ENCODE measurements at places on chromosomes 2 and 18. TPM values are rescaled to one million over a fixed set of nuclear protein-coding genes. Genes with fewer than 3 reads are reported as not detected.

- no peaks in the 10 kb centered on the region for H3K36me3 ChIP-seq
- no peak overlapping the region for H3K27ac ChIP-seq
- DNase-seq: no peak
- H3K27me3 ChIP-seq: no peaks in the 10 kb centered on the region
Measured at GRCh38 chr2:217749008-217749407, 253.8 kb downstream of the TNS1 start.

DNA sequence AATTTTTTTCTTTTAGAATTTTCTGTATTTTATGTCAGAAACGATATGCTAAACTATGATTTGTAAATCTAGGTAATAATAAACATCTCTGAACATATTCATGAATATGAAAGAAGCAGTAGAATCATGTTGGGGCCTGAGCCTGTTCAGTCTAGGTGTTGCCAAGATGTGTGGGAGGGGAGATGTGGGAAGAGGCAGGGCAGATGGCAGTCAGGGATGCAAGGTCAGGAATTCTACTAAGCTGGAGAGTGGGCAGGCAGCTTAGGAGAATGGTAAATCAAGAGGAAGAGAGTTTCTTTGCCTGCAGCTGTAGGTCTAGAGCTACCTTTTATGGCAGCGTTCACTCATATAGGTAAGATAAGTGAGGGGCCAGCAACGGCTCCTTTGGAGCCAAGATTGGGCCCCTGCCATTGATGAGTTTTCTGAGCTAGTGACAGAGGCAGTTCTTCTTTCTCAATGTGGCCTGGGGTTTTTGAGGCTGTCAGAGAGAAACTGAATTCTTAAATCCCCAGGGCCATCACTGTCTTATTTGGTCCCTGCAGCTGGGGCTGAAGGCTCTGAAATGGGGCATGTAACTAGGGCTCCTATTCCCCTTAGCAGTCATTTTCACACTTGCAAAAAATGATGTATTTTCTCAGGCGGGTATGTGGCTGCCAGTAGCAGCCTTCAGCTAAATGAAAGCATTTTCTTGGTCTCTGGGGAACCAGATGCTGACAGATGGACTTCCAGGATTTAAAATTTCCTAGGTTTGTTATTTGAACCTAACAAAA is 232.8 kb downstream of the PIK3C3 start:
- H3K4me1 ChIP-seq: no peaks in the 10 kb centered on the region
- H3K4me3 ChIP-seq: no peak overlapping the region
- no peaks in the 10 kb centered on the region for H3K36me3 ChIP-seq
- no peaks in the 10 kb centered on the region for H3K27me3 ChIP-seq

- no peaks in the 10 kb centered on the region for H3K36me3 ChIP-seq
- H3K4me1 ChIP-seq: no peaks in the 10 kb centered on the region
- H3K27ac ChIP-seq: no peak overlapping the region
- DNase-seq: no peak
- H3K4me3 ChIP-seq: no peak overlapping the region
Measured at GRCh38 chr18:6058941-6059340, 163.6 kb upstream of the TMEM200C start.

The HIBCH gene
- total RNA-seq: 19.2 TPM

Data from activated naive CD4-positive, alpha-beta T cell treated with anti-CD3 and anti-CD28 coated beads for 36 hours (primary cell).